ENCODE measurements at places on chromosomes 16 and 17.
A peak's percentile ranks its signal among the peaks of the same experiment; 100 is the strongest.

DNA sequence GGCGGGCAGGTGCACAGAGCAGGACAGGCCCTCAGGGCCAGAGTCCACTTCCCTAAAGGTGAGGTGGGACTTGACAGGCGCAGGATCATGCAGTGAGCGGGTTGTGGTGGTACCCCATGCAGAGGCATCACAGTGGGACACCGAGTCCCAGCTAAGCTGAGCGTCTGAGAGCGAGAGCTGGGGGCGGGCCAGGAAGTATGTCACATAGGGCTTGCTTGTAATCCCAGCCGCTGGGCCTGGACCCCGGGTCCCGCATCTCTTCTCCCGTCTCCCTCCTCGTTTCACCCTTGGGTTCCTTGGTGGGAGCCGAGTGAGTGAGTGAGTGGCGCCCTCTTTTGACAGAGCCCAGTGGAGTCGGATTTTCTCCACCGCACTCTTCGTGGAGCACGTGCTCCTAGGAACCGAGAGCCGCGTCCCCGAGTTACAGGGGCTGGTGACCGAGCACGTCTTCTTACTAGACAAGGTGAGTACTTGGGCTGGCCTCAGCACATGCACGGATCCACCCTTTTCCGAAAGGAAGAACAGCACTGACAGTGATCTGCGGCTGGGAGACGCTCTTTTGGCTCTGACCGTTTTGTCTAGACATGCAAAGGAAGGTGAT lies 50.8 kb upstream of the ENDOV start:
- peak; percentile 5 for DNase-seq

DNA sequence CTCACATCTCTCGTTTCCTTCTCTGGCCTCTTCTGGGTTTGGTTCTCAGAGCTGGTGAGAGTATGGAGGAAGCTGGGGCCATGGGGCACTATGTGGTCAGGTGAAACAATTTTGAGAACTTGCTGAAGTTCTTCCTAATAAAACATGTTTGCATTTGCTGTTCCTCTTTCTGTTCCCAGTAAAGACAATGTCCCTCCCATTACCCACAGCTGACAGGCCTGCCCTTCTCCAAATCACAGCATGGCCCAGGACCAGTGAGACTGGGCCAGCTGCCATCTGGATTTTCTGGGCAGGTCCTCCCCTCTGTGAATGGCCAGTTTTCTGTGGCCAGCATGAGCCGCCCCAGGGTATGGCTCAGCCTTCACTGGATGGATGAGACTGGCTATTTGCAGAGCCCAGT lies at the start of gene CD300H:
CD300H (minus strand) TSS at position 113 of the 400 bp plus-strand sequence.
- DNase-seq, result no peak

- no peak for DNase-seq
These were observed 113.6 kb downstream of the RAP1GAP2 start for GRCh38 chr17:2909846-2910234.

GRCh38 chr16:67451704-67452435 lies 20.9 kb downstream of the HSD11B2 start:
- DNase-seq, result no peak

GRCh38 chr17:38416840-38417209 lies 11.4 kb upstream of the ARHGAP23 start:
- no peak for DNase-seq

DNA sequence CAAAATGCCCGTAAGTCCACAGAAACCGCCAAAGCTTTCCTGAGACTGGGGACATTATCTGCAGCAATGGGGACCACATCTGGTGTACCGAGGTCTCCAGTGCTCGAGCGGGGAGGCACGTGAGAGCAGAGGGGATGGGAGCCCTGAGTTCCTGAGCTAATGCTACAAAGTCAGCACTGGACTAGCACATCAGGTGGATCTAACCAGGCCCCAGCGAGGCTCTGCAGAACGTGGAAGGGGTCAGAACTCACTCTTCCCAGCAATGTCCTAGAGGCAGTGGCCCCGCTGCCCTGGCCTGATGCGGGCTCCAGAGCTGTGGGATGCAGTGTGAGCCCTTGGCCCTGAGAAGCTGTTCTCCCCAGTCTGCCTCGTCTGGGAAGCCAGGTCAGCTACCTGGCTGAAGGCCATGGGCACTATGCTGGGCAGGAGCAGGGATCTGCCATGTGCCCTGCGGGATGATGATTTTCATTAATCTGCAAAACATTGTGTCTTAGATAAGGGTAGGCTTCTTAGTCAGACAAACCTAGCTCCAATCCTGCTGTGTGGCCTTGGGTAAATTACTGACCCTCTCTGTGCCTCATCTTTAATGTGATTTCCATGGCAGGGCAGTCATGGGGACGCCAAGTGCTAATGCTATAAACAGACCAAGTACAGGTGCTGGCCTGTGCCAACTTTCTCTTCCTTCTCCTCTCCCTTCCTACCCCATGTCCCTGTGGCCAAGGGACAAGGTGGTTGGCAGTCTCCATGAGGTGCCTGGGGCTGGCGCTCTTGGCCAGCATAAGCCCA lies 40.1 kb upstream of the SLC38A10 start:
- no peak for DNase-seq

DNA sequence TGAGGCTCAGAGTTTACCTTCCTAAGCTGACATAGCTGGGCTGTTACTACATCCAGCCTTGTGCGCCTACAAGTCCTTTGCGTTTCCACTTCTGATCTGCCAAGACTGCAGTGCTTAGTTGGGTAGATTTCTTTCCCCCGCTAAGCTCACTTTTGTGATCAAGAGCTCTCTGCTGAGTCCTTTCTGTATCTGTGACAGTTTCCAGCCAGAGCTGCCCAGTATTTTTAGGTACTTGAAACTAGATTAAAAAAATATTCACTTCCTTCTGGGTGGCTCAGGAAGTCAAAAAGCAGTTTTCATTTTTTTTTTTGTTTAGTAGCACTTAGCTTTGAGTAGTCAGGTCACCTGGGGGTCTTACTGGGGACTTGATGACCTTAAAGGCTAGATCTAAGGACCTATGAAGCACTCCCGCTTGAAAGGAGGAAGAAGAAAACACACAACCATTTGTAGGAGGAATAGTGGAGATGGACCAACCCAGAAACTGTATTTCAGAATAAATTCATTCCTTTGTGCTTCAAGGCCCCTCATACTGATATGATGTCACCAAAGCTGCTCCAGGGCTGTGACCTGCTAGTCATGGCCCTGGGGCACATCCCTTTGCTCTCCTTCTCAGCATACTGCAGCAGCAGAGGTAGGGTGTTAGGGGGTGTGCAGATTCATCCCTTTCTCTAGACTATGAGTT lies 75.6 kb upstream of the HNF1B start:
- no peak for DNase-seq

DNA sequence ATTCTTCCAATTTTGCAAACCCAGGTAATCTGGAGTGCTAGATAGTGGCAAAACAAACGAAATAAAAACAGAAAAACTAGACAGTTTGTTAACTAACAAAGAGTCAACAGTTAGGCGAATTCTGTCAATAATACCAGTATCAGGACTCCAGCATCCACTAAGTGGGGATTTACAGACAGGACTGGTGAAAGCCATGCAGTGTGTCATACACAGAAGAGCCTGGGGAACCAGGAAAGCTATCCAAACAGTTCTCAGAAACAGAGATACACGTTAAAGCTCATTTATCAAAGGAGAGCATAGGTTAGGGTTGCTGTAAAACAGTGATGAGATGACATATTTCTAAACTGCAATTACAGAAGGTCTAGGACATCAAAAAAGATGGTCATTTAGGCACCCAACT lies 203.7 kb upstream of the KIF2B start:
- no peak for DNase-seq

DNA sequence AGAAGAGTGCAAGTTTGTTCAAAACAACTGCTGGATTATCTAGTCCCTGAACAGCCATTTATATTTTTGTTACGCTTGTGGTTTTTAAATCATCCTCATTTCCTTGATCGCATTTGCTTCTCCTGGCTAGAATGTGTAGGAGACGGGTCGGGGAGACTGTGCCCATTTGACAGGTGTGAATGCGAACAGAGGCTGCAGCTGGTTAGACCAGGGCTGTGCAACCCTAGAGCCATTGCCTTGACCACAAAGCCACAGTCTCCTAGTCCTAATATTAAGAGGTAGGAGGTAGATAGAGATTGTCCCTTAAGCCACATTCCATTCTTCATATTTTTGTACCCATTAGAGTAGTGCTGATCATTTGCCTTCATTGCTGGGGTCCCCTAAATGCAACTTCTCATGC lies 639.1 kb downstream of the WWOX start:
- no peak for DNase-seq

- DNase-seq, result no peak
These were observed 11.9 kb upstream of the FAAP100 start for GRCh38 chr17:81563861-81564586.

DNA sequence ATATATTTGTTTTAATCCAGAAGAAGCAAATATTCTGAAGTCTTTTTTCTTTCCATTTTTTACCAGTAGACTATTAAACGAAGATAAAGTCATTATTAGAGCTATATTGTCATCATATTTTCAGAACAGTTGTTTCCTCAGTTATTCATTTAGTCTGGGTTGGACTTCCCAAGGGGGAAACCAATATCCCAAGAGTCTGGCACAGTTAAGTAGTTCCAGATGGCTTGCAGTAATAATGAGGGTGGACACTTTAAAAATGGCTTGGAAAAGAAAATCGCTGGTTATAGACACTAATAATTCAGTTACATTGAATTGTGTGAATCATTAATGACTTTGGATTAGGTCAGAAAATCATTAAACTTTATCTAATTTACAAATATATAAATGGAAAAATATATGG lies 3.9 kb downstream of the PPM1E start:
- DNase-seq, result no peak

GRCh38 chr16:25264597-25264996 lies 7.0 kb upstream of the ZKSCAN2 start:
- no peak for DNase-seq

- DNase-seq, result no peak
These were observed 540 bp upstream of the ACLY start for GRCh38 chr17:41919165-41919817.

GRCh38 chr17:13421581-13422130 lies 180.1 kb downstream of the HS3ST3A1 start:
- DNase-seq, result no peak

DNA sequence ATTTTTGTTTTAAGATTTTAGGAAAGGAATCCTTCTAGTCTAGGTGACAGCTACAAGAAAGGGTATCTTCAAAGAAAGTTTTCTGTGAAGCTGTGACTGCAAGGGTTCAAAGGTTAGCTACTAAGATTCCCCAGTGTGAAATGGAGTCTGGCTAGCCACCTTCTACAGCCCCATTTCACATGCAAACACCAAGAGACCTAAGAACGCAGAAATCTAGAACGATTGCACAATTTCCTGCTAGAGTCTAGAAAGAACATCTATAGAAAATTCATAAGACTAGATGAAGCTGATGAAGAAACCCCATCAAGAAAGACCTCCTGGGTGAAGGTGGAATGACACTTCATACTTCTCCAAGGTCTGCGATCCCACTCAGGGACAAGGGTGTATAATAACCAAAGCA lies 77.1 kb downstream of the STX8 start:
- DNase-seq, result no peak

DNA sequence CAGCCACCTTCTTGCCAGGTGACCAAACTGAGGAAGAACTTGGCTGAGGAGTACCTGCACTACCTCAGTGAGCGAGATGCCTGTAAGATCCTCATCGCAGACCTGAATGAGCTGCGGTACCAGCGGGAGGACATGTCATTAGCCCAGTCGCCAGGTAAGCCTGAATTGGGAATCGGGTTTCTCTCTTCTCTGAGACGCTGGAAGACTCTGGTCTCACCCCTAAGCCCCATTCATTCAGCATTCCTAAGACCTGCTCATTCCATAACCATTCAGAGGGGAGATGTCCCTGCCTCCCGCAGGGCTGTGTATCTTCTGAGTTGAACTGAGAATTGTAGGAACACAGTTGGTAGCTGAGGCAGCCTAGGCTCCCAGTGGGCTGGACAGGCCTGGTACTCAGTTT lies 17.0 kb upstream of the THAP11 start:
- DNase-seq, result no peak

DNA sequence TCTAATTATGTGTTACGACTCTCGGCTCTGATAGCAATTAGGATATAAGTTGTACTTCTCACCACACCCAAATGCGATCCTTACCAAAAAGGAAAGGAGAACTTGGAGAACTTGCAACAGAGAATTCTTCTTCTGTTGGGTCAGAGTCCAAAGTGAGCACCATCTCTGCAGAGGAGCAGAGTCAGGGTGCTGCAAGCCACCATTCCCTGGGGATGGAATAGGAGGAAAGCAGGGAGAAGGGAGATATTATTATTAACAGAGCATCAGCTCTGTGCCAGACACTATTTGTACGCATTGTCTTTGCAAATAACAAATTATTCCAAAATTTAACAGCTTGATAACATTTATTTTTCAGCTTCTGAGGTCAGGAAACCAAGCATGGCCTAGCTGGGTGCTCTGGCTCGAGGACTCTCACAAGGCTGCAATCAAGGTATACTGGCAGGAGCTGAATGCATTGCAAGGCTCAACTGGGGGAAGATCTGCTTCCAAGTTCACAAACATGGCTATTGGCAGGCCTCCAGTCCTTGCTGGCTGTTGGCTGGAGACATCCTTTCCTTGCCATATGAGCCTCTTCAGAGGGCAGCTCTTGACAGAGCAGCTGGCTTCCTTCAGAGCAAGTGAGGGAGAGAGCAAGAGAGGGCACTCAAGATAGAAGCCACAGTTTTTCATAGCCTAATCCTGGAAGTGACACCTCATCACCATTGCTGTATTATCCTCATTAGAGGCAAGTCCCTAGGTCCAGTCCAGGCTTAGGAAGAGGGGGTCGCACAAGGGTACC lies 296.2 kb upstream of the CDH5 start:
- DNase-seq, result no peak

GRCh38 chr16:85715169-85716021 lies 26.6 kb upstream of the GINS2 start:
- DNase-seq, result no peak

DNA sequence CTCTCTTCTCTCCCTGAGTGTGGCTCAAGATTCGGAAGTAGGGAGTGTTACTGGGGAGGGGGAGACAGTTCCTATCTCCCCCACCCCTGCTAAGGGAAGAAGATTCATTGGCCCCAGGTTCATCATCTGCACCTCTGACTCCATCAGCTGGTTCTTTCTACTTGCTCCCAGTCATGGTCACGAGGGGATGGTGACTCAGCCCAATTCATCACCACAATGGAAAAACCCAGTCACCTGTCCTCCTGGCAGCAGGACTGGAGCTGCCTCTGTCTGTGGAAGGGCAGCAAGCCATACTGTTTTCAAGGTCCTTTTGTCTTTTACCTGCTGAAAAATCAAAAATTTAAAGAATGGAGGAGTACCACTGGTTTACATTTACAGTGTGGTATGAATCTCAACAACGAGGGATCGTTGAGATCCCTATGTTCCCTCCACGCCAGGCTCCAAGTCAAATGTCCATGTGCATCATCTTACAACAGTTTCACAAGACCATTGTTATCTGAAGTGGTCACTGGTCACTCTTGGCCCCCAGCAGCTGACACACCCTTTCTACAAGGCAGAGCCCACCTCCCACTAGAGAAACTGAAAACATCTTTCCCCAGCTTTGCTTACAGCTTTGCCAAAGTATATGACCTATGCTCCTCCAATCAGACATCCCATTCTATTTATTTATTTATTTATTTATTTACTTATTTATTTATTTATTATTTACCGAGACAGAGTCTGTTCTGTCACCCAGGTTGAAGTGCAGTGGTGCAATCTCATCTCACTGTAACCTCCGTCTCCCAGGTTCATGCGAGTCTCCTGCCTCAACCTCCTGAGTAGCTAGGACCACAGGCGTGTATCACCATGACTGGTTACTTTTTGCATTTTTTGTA lies 40.4 kb upstream of the NDRG4 start:
- DNase-seq, result peak; percentile 49
